ENCODE measurements at places on chromosomes 12 and 14.

DNA sequence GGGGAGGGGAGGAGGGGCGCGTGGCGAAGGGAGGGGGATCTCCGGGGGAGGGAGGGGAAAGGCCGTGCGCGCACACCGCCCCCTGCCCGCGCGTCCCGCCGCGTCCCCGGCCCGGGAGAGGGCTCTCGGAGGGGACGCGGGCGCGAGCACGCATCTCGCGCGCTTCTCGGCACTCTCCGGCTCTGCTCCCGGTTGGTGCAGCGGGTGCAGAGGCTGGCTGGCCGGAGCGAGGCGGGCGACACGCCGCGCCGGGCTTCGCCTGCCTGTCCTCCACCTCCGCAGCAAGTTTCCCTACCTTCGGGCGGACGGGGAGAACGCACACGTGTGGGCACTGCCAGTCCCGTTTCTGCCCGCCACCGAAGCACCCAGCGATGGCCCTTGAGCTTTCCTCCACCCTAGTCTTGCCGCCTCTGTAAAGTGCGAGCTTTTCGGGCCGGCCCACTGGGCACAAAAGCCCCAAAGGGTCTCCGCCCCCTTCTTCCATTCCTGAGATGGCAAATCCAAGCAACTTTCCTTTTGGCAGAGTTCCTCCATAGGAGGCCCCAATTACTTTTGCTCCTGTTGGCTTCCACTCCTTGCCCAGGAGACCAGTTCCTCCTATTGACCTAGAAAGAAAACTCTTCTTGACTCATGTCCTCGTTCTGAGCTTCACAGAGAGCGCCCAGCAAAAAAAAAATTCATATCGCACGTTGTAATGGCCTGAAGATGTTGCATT is 363 bp upstream of the CSAD start:
- DNase-seq, result no peak

GRCh38 chr12:106331599-106331998 is 25.9 kb upstream of the POLR3B start:
- no peak for DNase-seq

DNA sequence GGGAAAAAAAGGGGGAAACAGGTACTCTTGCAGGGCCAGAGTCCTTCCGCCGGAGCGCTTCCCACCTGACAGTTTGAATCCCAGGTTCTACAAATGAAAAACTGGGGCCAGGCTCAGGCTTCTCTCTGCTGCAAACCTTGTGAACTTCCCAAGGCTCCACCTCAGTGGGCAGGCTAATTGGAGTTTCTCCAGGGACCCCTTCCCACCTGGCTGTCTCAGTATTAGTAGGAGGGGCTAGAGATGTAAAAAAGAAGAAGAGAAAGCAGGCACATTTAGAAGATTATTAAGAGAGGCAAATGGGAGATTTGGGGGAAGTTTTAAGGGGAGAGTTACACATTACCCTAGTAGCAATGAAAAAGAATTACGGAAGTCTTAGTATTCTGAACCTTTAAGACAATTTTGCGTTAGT is 20.0 kb upstream of the CLEC2D start:
- DNase-seq, result no peak

DNA sequence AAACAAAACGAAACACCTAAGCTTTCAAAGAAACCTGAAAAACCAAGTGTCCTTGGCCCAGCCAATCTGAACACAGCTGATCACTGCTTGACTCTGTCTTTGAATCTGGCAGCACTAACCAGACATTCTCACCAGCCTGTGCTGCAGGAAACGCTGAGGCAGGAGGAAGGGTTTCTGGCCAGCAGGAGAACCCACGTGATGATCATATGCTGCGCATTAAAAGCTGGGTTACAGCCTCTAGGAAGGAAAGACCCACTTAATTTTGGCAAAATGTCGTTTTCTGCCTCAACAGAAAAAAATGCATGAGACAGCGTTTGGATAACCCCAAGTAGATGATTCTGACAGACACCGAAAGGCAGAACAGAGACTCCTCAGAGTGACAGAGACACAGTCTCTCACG is 9.8 kb downstream of the APPL2 start:
- peak; percentile 86 for DNase-seq

All from anterior cingulate cortex (tissue), 58 donors.